ENCODE measurements at places on chromosomes 12 and 14. TPM values are rescaled to one million over a fixed set of nuclear protein-coding genes. Genes with fewer than 3 reads are reported as not detected.

DNA sequence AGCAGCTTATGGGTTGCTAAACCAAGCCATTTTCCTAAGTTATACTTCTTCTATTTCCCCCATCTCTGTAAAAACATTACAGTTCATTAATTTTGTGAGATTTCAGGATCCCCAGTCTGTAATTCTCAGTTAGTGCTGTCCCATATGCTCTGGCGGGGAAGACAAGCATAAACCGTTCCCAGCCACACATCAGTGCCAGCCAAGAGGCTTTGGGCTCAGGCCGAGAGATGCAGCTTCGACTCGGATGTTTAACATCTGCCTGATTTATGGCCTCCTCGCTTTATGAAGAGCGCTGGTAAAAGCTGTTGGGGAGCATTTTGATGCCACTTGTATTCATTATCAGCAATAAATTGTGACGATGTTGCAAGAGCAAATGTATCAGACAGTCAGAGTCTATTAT, 349.1 kb upstream of the CCDC196 start:
- no peak for DNase-seq

DNA sequence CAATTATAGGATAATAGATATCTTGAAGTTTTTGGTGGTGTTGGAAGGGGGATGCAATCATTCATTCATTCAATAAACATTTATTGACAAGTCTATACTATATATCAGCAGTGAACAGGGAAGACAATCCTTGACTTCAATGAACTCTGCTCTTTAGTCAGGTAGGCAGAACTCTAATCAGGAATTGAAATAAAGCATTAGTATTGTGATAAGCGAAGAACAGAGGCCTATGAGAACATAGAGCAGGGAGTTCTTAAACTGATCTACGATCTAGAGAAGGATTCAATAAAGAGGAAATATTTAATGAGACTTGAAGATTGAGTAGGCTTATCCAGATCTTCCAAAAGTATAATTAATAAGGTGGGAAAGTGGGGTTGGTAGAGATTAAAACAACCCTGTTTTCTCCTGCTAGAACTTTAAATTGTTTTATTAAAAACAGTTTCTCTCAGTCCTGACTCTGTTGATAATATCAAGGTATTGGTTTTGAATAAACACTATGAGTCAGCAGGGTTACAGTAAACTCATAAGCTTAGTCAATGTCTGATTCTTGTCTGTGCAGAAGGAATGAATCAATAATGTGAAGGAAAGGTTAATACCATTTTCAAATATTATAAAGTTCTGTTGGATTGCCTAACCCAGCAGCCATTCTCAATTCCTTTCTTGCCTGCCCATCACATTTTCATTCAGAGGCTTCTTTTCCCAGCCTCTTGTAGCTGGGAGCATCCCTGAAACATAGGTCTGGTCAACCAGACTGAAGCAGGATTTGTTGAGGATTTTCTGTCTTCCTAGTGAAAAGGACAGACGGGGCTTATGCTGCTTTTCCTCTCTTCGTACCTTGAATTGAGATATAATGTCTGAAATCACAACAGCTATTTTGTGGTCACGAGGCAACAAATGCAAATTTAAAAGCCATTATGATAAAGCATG, 38.9 kb upstream of the KTN1 start:
- DNase-seq = no peak

GRCh38 chr12:52162981-52163380, 28.8 kb downstream of the KRT80 start:
- DNase-seq = no peak

DNA sequence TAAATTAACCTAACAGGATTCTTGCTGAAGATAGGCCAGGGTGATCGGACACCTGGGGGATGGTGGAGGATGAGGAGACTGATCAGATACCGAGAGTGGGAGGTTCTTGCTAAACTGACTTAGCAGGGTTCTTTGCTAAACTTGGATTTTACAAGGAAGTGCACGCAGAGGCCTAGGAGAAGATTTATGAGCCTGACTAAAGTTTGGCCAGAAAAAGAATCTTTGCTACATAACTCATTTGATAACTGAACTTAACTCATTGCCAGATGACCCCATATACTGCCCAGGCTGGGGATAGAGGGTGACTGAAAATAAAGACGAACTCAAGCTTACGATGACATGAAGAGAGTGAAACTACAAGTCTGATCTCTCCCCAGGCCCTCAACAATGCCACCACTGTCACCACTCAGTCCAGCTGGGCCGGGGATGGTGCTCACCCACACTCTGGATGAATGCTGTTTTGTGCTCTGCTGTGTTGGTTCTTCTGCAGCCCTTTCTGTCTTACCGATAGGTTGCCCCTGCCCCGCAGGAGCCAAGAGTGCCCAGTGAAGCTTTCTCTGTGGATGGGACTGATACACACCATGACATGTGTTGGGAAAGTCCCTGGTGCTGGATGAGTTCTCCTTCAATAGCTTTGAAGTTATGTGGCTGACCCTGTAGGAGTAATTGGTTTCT, 29.0 kb downstream of the PPFIBP1 start:
- DNase-seq = no peak

GRCh38 chr14:74829251-74829650, 46.7 kb downstream of the PROX2 start:
- no peak for DNase-seq

- DNase-seq = no peak
These were observed 71.4 kb downstream of the AKAP6 start for GRCh38 chr14:32400480-32400879.

DNA sequence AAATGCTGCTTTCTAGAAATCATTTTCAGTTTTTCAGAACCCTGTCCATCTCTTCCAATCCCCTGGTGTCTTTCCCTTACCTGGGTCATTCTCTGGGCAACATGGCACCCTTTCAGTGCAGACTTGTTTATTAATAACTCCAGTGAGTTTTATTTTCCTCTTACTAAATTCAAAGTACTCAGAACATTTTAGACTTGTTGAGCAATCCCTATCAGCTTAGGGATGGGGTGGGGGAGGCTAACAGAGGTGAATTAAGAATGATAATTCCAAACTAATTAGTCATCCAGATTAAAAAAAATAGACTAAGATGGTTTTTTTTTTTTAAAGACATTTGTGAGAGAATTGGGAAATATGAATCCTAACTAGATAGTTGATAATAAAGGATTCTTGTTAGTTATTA, 10.7 kb downstream of the GPRC5A start:
- no peak for DNase-seq

GRCh38 chr12:67993143-67993542, 3.9 kb downstream of the IFNG-AS1 start:
- no peak for DNase-seq

- no peak for DNase-seq
These were observed 18.3 kb upstream of the ZFP36L1 start for GRCh38 chr14:68811171-68811570.

DNA sequence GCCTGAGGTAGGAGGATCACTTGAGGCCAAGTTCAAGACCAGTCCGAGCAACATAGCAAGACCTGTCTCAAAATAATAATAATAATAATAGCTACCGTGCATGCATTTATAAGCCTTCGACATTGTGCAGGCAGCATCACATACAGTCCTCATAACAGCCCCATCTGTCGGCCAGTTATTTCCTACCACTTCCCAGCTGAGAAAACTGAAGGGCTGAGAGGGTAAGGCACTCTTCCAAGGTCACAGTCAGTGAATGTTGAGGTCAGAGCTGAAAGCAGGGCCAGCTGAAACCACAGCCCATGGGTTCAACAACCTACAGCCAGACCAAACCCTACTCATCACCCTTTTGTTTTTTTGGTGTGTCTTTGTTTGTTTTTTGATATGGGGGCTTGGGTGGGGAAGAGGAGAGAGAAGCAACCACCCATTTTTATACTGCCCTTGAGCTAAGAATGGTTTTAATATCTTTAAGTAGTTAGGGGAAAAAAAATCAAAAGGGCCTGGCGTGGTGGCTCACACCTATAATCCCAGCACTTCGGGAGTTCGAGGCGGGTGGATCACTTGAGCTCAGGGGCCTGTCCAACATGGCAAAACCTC, 16.8 kb upstream of the ITPK1 start:
- DNase-seq = no peak

- no peak for DNase-seq
These were observed 11.6 kb downstream of the FGD6 start for GRCh38 chr12:95205685-95206084.

- DNase-seq = no peak
These were observed 31.3 kb downstream of the EEA1 start for GRCh38 chr12:92897844-92898243.

DNA sequence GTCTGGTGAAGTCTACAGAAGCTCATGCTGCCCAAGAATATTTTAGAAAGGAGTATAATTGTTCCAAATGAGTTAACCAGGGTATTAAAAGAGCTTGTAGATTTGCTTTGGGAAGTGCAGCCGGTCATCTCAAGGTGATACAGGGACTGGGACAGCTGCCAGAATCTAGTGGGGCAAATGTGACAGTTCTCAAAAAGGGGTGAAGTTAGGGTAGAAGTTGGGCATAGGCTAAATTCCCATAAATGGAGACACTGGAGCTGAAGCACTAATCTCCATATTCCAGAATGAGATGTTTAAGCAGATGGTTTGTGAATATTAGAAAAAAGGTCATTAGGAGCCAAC, 94.7 kb downstream of the ANO6 start:
- no peak for DNase-seq

DNA sequence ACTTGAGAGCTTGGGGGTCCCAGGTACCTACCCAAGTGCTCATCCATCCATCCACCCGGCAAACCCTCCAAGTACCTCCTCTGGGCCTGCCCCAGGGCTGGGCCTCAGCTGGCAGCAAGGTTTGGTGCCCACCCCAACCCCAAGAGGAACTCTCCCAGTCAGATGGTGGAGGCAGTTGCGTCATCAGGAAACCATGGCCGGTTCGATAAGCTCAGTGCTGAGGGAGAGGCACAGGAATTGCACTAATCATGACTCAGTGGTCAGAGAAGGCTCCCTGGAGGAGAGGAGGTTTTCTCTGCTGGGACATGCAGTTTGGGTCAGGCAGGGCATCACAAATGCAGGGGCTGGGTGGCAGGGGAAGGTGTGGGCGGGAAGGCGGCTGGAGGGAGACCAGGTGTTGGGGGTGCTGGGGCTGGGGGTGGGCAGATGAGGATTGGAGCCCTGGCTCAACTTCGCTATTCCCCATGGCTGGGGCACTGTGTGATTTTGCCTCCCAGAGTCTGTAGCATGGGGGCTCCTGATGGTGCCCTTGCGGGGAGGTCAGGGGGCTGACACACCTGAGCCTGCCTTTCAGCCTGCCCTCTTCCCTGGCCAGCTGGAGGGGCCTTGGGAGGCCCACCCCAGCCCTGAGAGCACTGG, 32.2 kb downstream of the SH2B3 start:
- peak; percentile 81 for DNase-seq

DNA sequence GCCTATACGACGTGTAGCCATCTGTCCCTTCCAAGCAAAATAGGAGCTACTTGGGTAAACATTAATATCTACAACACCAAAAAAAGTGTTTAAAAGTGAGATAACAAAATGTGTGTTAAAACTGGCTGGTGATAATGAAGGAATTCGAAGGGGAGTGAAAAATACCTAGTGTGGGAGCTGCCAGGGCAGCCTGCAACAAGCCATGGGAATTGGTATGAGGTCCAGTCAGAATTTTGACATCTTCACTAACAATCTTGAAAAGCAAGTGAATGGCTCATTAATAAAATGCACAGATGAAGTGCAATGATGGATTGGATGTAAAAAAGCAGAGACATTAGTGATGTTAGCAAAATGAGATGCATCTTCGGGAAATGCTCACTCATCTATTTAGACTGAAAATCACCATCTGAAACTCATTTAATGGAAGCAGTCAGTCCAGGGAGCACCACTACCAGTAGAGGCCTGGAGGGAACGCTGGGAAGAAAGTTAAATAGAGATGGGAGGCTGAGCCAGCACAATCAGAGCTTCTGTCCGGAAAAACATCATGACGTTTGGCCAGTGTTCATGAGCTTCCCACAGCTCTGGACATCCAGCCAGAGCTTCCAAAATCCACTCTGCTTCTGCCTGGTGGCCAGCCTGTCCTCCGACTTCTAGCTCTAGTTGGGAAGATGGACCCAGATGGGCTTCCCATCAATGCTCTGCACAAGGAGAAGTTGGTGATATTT, 405.0 kb upstream of the TMTC1 start:
- no peak for DNase-seq

GRCh38 chr12:19261773-19262172, 132.2 kb downstream of the PLEKHA5 start:
- DNase-seq = no peak

GRCh38 chr14:68604361-68604730, 188.5 kb downstream of the ZFP36L1 start:
- DNase-seq = no peak

DNA sequence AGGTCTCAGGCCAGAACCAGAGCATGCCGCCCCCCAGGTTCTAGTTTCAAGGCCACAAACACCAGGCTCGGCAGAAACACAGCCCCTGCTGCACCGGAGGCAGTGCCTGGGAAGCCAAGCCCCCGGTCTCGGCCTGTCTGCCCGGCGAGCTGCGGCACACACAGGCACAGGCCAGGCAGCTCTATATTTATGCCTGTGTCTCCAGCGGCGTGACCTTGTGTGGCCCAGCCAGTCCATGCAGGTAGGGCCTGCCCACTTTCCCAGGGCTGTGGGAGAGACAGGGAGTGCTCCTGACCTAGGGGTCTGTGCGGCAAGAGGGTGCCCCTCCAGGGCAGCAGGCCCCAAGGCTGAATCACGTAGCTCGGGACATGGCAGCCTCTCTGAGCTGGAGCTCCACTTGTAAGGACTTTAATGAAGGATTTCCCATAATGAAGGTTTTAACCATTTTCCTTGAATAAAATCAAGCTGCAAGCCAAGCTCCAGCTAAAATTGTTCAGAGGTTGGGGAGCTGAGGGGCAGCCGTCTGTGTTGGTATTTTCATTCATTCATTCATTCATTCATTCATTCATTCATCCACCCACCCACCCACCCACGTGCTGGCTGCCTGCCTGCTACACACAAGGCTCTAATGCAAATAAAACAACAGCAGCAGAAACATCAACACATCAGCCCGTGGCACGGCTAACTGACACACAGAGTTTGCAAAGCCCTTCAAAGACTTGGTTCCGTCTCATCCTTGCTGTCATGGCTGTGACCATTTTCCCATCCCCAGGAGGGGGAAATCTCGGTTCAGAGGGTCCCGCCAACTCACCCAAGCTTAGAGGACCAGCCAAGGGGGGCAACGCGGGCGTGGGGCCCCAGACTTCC, 92.0 kb downstream of the RFLNA start:
- DNase-seq = no peak

GRCh38 chr12:38201461-38202276, 114.9 kb upstream of the ALG10B start:
- no peak for DNase-seq

CACNB3 gene
- total RNA-seq = 22.9 TPM

VDR gene
- total RNA-seq = 0.18 TPM

LALBA gene
- total RNA-seq = not detected

CHGA gene
- 0.29 TPM for total RNA-seq

SHMT2 gene
- 64.0 TPM for total RNA-seq

TSHR gene
- total RNA-seq = not detected

SSPN gene
- total RNA-seq = 1.7 TPM

BIN2 gene
- total RNA-seq = not detected

HOTAIR gene
- total RNA-seq = 0.12 TPM

VRTN gene
- total RNA-seq = not detected

C12orf54 gene
- total RNA-seq = not detected

MSRB3 gene
- total RNA-seq = 35.3 TPM

NFATC4 gene
- 42.5 TPM for total RNA-seq

PITPNM2 gene
- 20.2 TPM for total RNA-seq

Measured in glomerular endothelial cell (primary cell).